Sciatic nerve (tissue), 2 donors: ENCODE measurements at places on chromosomes 6 and 20. TPM values are rescaled to one million over a fixed set of nuclear protein-coding genes. Genes with fewer than 3 reads are reported as not detected.

GRCh38 chr20:7159903-7160302 is 392.4 kb downstream of the BMP2 start:
- DNase-seq = no peak

- no peak for DNase-seq
Measured at GRCh38 chr6:23696992-23697391, 429.0 kb upstream of the NRSN1 start.

GRCh38 chr6:162217811-162218493 is 509.6 kb downstream of the PRKN start:
- no peak for DNase-seq

- no peak for DNase-seq
Measured at GRCh38 chr20:49969946-49970345, 12.8 kb upstream of the SNAI1 start.

DNA sequence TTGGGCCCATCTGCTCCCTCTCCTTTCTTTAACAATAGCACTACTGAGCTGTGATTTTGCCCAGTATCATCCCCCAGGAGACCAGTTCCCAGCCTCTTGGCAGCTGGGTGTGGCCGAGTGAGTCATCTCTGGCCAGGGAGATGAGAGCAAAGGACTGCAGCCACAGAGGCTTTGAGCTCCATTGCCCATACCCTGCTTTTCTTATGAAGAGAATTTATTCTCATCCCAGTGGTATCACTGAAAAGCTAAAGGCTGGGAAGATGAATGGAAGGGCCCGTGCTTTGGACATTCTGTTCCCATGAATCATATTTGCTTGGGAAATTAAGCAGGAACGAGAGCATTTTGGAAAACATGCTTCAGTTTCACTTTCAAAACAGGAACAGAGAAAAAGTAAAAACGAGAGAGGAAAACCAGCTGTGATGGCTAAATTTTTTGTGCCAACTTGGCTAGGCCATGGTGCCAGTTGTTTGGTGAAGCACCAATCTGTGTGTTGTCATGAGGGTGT is 14.9 kb downstream of the CST3 start:
- DNase-seq = no peak

DNA sequence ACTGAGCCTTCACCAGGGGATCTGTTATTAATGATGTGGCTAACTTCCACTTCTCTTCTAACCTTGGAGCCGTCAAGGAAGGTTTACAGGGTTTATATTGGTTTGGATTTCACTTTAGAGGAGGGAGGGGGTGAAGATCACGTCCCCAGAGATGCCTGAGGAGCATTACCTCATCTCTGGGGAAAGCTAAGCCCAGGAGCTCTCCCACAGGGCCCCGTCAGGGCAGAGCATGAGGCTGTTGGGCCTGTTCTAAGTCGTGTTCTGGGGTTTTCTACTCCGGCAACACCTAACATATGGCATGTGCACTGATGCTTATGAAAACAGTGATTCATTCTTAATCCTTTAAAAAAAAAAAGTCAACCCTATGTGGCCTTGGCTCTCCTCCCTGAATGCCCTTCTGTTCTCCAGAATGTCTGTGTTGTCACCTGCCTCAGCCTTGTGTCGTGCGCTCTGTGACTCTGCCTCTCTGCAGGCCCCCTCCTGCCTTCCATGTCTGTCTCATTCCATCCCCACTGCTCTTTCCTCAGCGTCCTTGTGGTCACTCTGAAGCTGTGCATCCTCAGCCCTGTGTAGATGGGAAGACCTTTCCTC is 97.4 kb upstream of the JARID2 start:
- DNase-seq = no peak

DNA sequence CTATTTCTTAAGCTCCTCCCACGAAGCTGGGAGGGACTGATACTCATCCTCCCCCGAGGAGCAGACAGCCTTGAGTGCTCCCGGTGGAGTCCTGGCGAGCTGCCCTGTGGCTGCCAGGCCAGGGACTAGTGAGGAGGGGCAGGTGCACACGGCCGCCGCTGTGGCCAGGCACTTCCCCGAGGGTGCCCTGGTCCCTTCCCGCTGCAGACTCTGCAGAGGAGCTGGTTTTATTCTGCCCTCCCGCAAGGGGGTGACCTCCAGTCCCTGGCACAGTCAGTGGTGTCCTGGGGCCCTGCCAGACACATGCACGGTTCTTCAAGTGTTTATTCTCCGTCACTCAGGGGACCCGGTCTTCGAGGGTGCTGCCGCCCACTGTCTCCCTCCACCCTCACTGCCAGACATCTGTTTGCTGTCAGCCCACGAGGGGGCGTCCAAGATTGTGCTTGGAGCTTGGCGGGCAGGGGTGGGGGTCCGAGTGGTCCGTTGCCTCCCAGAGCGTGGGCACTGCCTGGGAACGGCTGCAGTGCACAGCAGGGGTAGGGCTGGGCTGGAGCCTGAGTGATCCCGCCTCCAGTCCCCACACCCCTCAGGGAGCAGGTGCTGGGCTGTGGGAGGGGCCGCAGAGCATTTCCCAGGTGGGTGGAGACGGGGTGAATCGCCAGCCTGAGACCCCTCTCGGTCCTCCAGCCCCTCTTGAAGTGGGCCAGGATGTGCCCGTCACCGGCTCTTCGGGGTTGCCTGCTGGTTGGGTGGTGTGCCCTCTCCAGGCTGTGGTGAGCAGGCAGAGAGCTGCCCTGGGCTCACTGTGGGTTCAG is 3.1 kb upstream of the CABLES2 start:
- DNase-seq = no peak

- no peak for DNase-seq
Measured at GRCh38 chr6:19052219-19052618, 665.1 kb downstream of the RNF144B start.

GRCh38 chr20:13341737-13342393 is 120.8 kb downstream of the ISM1 start:
- no peak for DNase-seq

- no peak for DNase-seq
Measured at GRCh38 chr6:151181706-151182363, 57.9 kb upstream of the AKAP12 start.

GRCh38 chr20:15802020-15802419 is 771.2 kb downstream of the KIF16B start:
- DNase-seq = no peak

- no peak for DNase-seq
Measured at GRCh38 chr6:90739802-90740201, 152.9 kb upstream of the MAP3K7 start.

DNA sequence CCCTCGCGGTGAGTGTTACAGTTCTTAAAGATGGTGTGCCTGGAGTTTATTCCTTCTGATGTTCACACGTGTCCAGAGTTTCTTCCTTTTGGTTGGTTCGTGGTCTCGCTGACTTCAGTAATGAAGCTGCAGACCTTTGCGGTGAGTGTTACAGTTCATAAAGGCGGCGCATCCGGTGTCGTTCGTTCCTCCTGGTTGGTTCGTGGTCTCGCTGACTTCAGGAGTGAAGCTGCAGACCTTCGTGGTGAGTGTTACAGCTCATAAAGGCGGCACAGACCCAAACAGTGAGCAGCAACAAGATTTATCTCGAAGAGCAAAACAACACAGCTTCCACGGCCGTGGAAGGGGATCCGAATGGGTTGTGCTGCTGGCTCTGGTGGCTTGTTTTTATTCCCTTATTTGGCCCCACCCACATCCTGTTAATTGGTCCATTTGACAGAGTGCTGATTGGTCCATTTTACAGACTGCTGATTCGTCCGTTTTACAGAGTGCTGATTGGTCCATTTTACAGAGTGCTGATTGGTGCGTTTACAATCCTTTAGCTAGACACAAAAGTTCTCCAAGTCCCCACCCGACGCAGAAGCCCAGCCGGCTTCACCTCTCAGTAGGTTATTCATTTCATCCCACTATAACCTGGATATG is 48.2 kb upstream of the ARG1 start:
- no peak for DNase-seq

GRCh38 chr20:6832811-6833210 is 65.3 kb downstream of the BMP2 start:
- DNase-seq = no peak

DNA sequence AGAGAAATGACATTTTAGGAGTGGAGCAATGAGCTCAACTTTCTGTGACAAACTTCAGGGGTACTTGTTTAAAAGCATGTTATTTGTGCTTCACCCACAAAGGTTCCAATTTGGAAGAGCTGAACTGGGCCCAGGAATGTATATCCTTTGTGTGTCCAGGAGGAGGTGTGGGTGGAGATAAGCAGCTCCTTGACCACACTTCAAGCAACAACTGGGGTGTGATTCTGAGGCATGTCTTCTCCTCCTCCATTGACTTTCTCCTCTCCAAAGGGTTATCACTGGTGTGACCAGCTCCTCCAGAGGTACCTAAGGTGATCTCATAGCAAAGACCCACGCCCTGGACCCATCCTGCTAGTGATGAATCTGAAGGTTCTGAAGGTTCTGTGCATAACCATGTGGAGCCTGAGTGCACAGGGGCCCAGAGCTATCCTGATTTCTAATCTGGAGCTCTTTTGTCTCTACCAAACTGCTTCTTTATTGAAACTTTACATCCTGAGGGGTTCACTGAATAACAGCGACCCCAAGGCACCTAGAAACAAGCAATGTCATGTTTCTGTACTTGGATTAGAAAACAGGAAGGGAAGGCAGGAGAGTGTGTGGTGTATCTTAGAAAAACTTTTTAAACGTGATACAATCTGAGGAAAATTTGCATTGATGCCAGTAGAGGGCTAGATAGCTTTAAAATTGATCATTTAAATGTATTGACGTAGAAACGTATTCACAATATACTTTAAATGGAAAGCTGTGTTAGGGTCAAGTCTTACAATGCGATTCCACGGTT is 60.9 kb upstream of the CD93 start:
- DNase-seq = no peak

DNA sequence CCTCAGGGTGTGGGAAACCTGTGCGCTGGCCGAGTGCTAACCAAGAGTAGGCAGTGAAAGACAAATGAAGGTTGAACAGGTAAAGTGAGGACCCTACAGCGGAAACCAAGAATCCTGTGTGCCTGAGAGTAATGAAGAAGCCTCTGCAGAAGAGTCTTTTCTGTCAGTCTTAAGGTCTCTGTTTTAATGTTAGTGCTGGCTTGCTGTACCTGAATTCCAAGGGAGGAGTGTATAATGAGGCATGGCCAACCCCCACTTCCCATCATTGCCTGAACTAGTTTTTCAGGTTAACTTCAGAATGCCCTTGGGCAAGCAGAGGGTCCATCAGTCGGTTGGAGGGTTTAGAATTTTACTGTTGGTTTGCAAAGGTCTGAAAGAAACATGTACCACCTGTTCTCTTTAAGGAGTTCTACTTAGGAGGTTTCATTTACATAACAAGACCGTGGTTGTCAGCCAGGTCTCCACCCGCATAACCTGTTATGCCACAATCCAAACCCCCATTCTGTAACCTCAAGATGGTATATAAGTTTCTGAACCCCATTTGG is 589 bp upstream of the PDCD2 start:
- no peak for DNase-seq

GRCh38 chr6:41191569-41191968 is 9.4 kb downstream of the TREML2 start:
- no peak for DNase-seq

GRCh38 chr20:15359056-15359455 is 1021.6 kb upstream of the FLRT3 start:
- DNase-seq = no peak

- no peak for DNase-seq
Measured at GRCh38 chr6:141610741-141611140, 522.0 kb upstream of the GJE1 start.

- no peak for DNase-seq
Measured at GRCh38 chr6:155256122-155256795, 7.6 kb upstream of the CLDN20 start.

GRCh38 chr6:82264824-82265223 is 17.3 kb upstream of the IBTK start:
- DNase-seq = no peak

DNA sequence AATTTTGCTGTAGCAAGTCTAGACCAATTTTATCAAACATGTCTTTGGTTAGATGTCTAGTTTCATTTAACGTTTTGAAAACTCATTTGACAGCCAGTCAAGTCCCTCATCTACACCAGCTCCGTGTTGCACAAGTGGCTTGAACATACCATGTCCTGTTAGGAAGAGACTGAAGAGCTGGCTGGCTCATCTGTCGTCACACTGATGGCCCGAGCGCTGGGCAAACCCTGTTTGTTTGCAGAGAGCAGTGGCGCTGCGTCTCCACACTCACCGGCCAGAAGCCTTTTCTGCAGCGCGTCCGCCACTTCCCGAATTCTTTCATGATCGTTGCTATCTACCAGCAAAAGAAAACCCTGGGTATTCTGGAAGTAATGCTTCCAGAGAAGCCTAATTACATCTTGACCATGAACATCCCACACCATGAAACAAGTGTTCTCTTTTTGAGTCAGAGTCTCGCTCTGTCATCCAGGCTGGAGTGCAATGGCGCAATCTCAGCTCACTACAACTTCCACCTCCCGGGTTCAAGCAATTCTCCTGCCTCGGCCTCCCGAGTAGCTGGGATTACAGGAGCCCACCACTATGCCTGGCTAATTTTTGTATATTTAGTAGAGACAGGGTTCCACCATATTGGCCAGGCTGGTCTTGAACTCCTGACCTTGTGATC is 10.7 kb upstream of the TCFL5 start:
- no peak for DNase-seq

DNA sequence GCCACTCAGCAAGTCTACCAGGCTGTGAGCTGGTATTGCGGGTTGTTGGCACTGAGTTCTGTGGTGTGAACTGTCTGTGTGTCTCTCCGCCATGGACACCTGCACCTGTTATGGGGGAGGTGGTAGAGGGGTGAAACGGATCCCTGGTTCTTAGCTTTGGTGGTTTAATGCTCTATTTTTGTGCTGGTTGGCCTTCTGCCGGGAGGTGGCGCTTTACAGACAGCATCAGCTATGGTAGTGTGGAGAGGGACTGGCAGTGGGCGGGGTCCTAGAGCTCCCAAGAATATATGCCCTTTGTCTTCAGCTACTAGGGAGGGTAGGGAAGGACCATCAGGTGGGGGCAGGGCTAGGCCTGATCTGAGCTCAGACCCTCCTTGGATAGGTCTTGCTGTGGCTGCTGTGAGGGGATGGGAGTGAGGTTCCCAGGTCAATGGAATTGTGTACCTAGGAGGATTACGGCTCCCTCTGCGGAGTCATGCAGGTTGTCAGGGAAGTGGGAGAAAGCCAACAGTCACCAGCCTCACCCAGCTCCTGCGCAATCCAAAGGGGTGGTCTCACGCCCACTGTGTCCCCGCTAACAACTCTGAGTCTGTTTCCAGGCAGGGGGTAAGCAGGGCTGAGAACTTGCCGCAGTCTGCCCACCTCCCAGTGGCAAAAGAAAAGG is 154.3 kb downstream of the CCDC170 start:
- no peak for DNase-seq

Gene CST7
- 6.7 TPM for total RNA-seq

Gene TNXB
- total RNA-seq = 423 TPM

Gene SUN5
- total RNA-seq = not detected

Gene BHLHE23
- total RNA-seq = not detected

Gene ADAM33
- total RNA-seq = 117 TPM

Gene TGM3
- not detected for total RNA-seq

Gene HLA-DRA
- 455 TPM for total RNA-seq
